ENCODE measurements at places on chromosomes 12 and 14. TPM values are rescaled to one million over a fixed set of nuclear protein-coding genes. Genes with fewer than 3 reads are reported as not detected.
A peak's percentile ranks its signal among the peaks of the same experiment; 100 is the strongest.

The KRT8 gene
- total RNA-seq: 508 TPM

The P2RX2 gene
- 1.7 TPM for total RNA-seq

The ADAMTS20 gene
- total RNA-seq: not detected

The STYK1 gene
- total RNA-seq: not detected

GRCh38 chr12:89697296-89697695 lies 11.3 kb downstream of the ATP2B1 start:
- DNase-seq: no peak

GRCh38 chr12:93877446-93877845 lies 200.3 kb downstream of the CRADD start:
- DNase-seq: peak; percentile 31

GRCh38 chr12:50620109-50620977 lies 115.6 kb downstream of the DIP2B start:
- no peak for DNase-seq

GRCh38 chr12:15230751-15231150 lies 9.5 kb upstream of the RERG start:
- DNase-seq: no peak

- DNase-seq: no peak
Measured at GRCh38 chr12:41932470-41932991, 212.1 kb downstream of the GXYLT1 start.

DNA sequence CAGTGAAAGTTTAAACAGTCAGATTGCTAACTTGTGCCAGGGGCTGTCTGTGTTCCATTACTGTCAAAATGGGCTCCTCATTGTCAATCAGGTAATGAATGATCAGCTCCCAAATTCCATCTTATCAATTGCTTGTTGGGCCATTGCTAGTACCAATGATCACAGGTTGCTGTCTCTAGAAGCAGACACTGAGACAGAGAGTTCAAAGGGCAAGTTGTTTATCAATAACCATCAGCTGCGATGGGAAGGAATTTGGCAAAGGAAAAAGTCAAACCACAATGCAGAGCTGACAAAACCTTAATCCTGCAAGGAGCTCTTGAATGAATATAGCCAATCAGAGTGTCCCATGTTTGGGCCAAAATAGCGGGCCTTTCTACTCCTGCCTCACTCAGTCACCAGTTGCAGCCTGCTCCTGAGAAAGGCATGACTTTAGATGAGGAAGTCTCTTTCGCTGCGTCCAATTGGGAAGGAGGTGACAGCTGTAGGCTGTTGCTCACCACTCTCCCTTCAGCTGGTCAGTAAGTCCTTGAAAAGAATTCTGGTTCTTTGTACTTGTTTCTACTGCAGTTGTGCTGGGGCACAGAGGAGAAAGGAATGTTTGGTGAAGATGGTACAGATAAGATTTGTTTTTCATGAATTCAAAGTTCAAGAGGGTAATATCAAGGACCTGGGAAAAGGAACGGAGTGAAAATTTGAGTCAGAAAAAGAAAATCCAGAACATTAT lies 179.2 kb upstream of the PDE3A start:
- no peak for DNase-seq

DNA sequence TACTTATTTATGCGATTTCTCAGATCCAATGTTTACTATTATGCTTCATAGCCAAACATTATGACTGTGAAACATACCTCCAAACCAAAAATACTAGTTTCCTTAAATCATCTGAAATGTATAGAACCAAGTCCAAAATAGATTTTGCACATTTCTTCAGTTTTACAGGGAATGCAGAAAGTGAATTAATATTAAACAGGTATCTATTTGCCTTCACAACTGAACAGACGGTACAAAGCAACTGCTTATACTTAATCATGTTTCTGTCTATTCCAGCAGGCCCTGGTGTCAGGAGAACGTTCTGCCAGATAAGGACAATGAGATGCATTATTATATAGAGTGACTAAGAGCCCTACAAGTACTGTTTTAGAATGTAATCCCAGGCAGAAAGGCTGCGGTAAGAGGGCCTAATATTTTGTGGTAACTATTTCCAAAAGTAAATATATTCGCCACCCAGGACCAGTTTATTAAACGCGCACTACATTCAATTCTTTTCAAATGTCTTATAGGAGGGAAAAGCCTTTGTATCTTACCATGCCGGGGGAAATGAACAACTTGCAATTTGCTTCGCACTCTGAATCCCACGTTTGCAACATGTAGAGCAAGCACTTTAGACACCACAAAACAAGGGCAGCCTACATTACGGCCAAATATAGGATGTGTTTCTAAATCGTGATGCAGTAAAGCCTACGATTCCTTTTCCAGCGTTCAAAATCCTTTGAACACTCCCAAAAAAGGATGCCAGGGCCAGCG lies 1.5 kb downstream of the CORO1C start:
- DNase-seq: no peak

DNA sequence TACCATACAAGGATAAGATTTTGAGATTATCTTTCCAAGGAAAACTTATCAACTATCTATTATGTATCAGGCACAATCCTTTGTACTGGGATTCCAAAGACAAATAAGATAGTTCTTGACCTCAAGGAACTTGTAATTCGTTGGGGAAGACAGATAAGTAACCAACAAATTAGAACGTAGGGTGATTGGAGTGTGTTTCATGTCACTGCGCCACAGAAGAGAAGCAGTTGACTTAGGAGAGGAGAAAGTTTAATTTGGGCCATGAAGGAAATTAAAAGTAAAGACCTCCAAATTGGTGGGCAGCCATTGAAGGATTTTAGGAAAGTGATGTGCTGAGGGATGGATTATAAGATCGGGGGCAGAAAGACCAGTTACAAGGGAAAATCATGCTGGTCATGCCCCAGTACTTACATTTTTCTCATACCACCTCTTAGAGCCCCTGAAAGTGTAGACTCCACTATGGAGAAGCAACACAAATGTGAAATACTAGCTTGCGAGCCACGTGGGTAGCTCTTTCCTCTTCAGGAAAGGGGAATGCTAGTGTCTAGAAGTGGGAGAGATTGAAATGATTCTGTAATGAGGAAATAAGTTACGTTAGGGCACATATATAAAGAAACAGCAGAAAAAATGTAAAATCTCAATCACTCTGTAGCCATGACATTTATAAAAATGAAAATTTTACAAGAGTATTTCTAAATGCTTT lies 148.7 kb downstream of the ETV6 start:
- no peak for DNase-seq

DNA sequence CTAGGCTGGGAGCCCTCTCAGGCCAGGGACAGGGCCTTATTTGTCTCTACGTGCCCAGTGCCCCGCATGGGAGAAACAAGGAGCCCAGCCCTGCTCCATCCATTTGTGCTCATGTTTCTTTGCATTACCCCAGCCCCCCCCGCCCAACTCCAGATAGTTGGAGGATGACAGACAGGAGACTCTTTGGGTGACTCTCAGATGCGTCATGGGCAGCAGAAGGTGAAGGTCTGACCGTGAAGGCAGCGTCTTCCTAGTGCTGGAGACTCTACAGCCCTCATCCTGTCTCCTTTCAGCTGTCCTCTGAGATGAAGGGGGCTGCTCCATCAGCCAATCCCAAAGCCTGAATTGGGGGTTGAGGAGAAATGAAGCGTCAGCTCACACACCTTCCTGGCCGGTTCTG lies 283 bp upstream of the PSMB11 start:
- DNase-seq: no peak

DNA sequence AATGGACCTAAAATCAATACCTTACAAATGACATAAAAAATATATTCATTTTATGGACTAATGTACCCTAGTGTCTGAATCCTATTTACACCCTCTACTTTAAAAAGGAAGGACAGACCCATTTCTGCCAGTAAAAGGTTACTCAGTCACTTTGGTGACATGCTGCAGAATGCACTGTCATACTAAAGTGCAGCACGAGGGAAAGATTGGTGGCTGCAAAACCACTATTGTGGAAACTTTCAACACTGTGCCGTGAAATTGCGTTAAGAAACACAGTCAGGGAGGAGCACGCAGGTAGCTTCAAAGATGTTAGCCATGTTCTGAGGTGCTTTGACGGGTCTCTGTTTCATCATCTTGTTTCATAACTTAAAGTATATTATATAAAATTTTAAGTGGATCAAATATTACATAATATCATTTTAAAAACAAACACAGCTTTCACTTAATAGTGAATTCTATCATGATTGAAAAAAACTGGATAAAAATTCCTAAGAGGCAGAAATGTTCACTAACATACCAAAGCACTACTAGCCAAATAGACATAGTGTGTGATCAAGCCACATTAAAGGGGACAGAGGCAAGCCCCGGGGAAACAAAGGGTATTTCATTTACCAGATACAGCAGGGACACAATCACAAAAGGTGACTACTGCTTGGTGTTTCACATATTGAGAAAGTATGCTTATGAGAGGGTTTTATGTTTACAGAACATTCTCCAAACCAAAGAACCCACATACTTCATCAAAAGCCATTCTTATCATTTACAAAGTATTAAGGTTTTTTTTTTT lies 330.8 kb upstream of the SOX5 start:
- no peak for DNase-seq

DNA sequence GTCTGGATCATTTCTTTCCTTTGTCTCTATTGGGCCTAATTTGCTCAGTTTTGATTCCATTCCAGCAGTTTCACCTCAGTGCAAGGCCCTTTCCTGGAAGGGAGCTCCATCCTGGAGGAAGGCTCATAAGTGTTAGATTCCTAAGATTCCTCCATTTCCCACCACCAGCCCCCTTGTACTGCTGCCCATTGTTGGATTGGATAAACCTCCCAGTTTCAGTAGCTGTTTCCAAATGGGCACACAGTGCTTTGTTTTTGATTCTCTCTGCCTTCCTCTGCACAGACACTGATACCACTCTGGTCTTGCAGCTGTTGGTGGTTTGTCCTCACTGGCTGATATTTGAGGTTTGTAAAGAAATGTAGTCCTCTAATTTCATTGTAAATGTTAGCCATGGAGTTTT lies 158.9 kb downstream of the SLC15A5 start:
- DNase-seq: no peak

Measured in esophagus muscularis mucosa (tissue), 4 donors.